ENCODE measurements at places on chromosomes 5 and 9. TPM values are rescaled to one million over a fixed set of nuclear protein-coding genes. Genes with fewer than 3 reads are reported as not detected.

GRCh38 chr5:180521101-180521500, 26.9 kb downstream of the CNOT6 start:
- no peak overlapping the region for H3K27ac ChIP-seq
- DNase-seq: no peak
- H3K27me3 ChIP-seq: no peaks in the 10 kb centered on the region
- H3K4me1 ChIP-seq: peaks cover 5% of the 10 kb centered on the region
- H3K4me3 ChIP-seq: no peak overlapping the region

DNA sequence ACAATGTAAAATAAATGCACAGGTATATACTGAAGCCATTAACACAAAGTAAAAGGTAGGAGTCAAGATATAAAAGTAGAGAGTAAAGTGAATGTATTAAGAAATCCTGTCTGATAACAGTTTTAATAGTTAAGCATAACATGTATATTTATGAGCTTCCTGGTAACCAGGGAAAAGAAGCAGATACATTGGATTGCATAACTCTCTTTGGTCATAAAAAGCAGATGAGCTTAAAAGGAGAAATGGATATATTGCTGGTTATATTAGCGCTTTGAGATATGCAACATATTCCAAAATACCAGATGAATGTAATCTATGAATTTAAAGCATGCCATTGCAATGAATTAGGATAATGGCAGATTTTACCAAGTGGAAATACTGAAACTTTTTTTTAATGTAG, 6.2 kb upstream of the TNFSF8 start:
- H3K27ac ChIP-seq: no peak overlapping the region
- H3K4me3 ChIP-seq: no peak overlapping the region
- no peaks in the 10 kb centered on the region for H3K4me1 ChIP-seq
- no peaks in the 10 kb centered on the region for H3K36me3 ChIP-seq

GRCh38 chr9:121604242-121604641, 47.2 kb upstream of the DAB2IP start:
- no peaks in the 10 kb centered on the region for H3K36me3 ChIP-seq
- peak; percentile 54 for DNase-seq
- no peak overlapping the region for H3K4me3 ChIP-seq
- H3K27me3 ChIP-seq: no peaks in the 10 kb centered on the region
- no peaks in the 10 kb centered on the region for H3K4me1 ChIP-seq

The PIP5K1B gene
- 10.1 TPM for total RNA-seq

The PCDHGB4 gene
- total RNA-seq: 6.1 TPM

Measured in kidney (tissue), 22 donors.